ENCODE measurements at places on chromosomes 7 and 10.

DNA sequence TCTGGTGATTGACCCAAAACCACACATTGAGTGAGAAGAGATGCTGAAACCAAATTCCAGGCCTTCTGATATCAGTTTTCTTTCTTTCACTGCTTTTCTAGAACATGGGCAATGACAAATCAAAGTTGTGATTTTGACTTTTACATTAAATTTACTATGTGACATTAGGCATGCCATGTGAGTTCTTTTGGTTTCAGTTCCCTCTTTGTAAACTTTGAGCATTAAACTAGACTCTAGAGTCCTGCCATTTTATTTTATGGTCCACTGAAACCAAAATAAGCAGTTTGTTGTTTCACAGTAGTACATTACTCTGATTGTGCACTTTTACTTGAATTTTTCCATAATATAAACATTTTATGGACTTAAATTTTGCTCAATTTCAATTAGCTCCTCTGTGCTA is 381.1 kb upstream of the SEMA3D start:
- DNase-seq, result no peak

DNA sequence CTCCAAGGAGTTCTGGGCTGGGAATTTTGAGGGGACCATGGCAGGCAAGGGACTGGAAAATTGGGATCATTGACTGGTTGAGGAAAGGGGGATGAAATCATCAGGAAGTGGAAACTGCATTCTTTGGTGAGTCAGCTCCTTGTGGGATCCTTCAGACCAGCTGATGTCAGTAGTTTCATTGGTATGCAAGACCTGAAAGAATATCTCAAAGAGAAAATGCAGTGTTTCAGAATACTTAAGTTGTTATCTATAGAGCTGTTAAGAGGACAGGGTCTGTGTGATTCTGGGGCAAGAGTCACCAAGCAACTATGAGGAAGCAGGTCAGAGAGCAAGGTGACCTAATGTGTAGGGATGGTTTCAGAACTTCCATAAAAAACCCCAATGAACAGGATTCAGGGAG is 595.9 kb upstream of the AUTS2 start:
- no peak for DNase-seq

- DNase-seq, result no peak
Observed at GRCh38 chr10:98272656-98273055, 4.7 kb upstream of the LOXL4 start.

- no peak for DNase-seq
Observed at GRCh38 chr7:41142904-41143473, 559.9 kb downstream of the INHBA start.

GRCh38 chr10:83062871-83063270 is 1076.4 kb upstream of the GHITM start:
- DNase-seq, result no peak

DNA sequence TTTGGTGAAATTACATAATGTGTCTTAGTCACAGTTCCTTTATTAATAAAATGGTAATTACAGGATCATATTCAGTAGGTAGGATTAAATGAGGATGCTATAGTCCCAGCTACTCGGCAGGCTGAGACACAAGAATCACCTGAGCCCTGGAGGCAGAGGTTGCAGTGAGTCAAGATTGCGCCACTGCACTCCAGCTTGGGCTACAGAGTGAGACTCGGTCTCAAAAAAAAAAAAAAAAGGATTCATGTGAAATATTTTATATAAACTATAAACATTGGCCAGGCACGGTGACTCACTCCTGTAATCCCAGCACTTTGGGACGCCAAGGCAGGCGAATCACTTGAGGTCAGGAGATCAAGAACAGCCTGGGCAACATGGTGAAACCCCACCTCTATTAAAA is 197.9 kb downstream of the IMMP2L start:
- no peak for DNase-seq

DNA sequence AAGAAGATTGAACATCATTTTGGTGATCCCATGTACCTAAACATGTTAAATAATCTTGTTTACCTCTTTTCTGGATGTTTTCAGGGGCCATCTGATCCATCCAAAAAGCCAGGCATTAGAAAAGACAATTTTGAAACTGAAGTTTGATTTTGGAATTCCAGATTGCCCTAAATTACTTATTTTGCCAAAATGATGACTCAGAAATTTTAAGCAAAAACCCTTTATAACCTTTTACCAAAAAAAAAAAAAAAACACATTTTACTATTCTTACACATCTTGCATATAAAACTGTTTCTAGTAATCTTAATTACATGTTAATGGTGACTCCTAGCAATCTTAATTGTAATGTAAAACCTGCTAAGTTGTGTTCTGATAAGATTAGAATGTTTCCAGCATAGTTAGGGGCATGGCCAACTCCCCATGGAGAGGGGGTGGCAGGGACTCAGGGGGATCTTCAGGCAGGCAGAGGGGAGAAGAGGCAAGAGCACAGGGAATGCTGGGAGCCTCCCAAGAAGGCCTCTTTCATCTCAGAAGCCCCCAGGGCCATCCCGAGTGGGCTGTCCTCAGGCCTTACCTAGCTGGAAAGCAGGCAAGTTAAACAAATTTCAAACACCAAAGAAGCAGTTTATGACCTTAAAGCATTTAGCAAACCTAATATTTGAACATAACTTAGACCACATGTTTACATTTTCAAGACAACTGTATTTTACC is 25.8 kb upstream of the AKR1C3 start:
- no peak for DNase-seq

- no peak for DNase-seq
Observed at GRCh38 chr7:126760914-126761577, 491.7 kb downstream of the GRM8 start.

DNA sequence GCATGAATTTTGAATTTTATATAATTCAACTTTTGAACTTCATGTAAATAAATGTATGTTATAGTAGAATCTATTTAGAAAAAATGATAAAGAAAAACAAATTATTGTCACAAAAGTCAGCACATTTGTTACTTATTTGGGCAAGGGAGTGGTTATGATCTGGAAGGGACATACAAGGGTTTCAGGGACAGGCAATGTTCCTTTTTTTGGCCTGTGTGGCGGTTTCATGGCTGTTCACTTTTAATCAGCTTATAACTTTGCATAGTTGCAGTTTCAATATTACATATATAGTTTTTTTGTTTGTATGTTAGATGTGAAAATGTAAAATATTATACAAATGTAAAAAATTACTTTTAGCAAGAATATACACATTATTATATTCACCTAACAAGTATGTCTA is 256.2 kb downstream of the PCLO start:
- DNase-seq, result no peak

GRCh38 chr7:126668367-126668752 is 584.4 kb downstream of the GRM8 start:
- no peak for DNase-seq

- DNase-seq, result no peak
Observed at GRCh38 chr10:49171326-49172060, 16.7 kb downstream of the TMEM273 start.

GRCh38 chr7:117110480-117111315 is 157.4 kb downstream of the ST7 start:
- no peak for DNase-seq

DNA sequence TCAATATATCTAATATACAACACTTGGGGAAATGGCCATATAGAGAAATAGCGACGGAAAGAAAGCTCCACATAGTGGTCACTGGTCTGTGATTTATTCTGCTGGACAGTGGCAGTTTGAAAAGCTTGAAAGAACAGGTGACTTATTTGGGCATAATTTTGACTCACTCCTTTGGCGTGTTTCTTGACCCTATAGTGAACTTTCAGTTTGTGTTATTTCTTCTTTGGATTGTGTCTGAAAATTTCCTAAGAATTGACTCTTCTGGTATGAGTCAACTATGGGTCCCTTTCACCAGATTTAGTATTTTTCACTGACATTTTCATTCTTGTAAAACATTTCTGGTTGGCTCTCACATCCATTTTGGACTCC is 25.8 kb upstream of the IMMP2L start:
- no peak for DNase-seq

- no peak for DNase-seq
Observed at GRCh38 chr10:114458955-114459354, 54.7 kb upstream of the AFAP1L2 start.

GRCh38 chr10:94992811-94993210 is 54.4 kb downstream of the CYP2C9 start:
- DNase-seq, result no peak

DNA sequence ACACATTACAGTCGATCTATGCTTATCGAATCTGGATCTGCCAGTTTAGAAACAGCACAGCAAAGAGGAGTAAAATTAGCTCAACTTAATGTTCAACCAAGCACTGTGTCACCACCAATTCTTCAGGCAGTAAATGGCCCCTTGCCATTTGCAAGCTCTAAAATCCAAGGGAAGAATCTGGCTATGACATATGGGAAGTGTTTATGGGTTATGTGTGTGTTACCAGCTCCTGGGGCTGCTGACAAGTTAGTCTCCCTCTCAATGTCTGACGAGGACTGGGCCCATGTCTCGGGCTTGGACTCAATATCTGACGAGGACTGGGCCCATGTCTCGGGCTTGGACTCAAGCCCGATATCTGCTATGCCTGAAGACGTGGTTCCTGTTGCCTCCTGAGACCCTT is 5.7 kb upstream of the ITIH2 start:
- DNase-seq, result no peak

DNA sequence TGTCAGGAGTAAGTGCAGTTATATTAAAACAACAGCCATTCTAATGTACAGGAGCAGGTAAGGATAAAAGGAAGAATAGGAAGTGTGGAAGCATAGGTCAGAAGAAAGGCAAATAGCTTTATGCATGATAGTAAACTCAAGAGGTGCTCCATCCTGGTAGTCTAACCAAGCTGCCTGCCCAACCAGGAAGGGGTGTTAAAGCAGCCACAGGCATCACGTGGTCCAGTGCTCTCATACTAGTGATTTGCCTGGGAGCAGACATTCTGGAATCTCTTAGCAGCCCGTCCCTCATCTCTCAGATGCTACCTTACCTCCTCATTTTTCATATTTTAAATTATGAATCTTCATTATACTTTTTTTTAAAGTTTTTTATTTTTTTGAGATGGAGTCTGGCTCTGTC is 18.5 kb downstream of the ABRAXAS2 start:
- no peak for DNase-seq

- DNase-seq, result no peak
Observed at GRCh38 chr10:101283762-101284100, 54.5 kb upstream of the LBX1 start.

DNA sequence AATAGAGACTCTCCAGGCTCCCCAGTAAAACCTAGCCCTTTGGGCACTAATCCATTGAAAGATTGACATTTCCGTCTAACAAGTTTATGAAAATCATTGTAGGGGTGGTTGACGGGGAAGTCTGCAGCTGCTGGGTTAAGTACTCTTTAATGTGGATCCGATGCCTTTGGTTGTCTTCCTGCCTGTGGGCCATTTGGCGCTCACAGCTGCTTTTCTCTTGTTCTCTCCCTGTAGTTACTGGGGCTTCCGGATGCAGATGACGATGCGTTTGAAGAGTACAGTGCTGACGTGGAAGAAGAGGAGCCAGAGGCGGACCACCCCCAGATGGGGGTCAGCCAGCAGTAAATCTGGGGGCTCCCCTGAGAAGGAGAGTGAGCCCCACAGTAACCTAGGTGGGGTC is 22.4 kb downstream of the MTURN start:
- DNase-seq, result no peak
